Activated gamma-delta T cell treated with Interleukin-2 at 50 U/mL for 16 hours (primary cell): ENCODE measurements at places on chromosomes 7 and 10.

DNA sequence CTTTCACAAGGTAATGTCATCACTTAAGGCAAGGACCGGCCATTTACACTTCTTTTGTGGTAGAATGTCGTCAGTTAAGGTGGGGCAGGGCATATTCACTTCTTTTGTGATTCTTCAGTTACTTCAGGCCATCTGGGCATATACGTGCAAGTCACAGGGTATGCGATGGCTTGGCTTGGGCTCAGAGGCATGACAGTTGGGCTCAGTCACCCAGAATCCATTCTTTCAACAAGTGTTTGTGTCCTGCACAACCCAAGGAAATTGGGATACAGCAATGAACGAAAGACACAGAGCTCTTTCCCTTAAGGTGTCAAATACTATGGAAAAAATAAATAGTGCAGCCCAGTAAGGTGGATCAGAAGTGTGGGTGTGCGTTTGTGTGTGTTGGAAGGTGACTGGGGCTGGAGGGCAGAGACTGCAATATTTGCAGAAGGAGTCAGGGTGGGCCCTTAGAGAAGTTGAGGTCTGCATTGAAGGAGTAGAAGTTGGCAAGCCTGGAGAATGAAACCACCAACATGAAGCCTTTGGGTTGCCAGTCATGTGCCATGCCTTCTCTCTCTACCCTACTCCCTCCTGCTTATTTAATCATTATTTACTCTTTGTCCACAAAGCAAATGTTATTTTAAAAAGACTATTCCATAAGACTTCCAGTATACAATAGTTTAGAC, 222.8 kb upstream of the PRKCQ start:
- no peak for DNase-seq

- DNase-seq = no peak
These were observed 68.3 kb downstream of the ITGB1 start for GRCh38 chr10:32889631-32890212.

GRCh38 chr7:12146813-12147212, 64.3 kb upstream of the TMEM106B start:
- DNase-seq = no peak

DNA sequence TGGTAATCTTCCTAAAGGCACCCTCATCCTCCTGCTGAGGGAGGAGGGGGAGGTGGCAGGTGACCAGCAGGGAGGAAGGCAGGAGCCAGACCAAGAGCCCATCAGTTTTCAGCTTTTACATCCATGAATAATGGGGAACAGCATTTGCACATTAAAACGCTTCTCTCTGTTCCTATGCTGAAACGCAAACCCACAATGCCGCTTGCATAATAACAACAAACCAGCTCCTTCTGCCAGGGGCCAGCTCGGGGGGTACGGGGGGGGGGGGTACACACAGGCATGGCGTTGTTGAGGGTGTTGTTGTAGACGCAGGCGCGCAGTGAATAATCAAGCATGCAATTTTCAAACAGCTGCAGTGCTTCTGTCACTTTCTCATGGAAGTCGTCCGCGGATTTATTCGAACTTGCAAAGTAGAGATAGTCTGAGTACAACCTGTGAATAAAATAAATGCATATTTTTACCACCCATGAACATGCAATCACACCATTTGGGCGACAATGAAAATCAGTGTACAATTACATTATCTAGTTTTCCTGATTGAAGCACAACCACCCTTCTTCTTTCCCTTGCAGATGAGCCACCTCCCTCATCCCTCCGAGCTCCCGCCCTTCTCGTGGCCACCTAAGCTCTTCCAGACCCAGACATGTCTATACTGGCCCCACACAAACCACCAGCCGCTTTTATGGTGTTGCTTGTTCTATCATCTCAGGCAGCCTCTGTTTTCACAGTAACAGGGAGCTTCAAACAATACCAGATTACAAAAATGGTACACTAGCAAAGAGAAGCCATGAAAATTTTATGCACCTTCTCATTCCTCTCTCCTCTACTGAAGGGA, 72.2 kb downstream of the CHST15 start:
- no peak for DNase-seq

- DNase-seq = no peak
These were observed 244.2 kb downstream of the CELF2 start for GRCh38 chr10:11261687-11262493.

DNA sequence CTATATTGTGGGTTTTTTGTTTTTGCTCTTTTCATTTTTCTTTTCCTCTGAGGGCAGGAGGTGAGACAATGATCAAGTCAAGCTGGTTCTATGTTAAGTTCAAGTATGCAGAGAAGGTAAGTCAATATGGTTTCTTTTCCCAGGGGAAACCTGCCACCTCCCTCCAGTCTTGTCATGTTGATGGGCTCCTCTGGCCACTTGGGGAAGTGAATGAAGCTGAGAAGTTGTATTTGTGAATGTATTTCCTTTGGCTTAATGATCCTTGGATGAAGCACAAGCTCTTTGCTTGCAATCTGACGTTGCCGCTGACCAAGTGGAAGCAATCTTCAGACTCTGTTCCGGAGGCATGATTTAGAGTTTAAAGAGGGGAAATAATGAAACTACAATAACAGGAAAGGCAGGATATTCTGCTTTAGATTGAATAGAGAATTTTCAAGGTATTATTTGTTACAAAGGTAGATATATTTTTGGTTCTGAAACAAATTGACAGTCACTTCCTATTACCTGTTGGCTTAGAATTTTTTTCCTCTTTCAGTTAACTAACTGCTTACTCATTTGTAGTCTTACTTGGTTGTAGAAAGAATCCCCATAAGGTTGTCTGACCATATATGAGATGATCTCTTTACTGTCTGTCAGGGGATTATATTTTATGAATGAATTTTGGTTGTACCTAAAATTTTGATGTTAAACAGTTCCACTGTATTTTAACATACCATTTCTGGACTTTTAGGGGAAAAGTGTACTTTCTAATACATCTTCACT, 369.6 kb downstream of the AUTS2 start:
- no peak for DNase-seq

DNA sequence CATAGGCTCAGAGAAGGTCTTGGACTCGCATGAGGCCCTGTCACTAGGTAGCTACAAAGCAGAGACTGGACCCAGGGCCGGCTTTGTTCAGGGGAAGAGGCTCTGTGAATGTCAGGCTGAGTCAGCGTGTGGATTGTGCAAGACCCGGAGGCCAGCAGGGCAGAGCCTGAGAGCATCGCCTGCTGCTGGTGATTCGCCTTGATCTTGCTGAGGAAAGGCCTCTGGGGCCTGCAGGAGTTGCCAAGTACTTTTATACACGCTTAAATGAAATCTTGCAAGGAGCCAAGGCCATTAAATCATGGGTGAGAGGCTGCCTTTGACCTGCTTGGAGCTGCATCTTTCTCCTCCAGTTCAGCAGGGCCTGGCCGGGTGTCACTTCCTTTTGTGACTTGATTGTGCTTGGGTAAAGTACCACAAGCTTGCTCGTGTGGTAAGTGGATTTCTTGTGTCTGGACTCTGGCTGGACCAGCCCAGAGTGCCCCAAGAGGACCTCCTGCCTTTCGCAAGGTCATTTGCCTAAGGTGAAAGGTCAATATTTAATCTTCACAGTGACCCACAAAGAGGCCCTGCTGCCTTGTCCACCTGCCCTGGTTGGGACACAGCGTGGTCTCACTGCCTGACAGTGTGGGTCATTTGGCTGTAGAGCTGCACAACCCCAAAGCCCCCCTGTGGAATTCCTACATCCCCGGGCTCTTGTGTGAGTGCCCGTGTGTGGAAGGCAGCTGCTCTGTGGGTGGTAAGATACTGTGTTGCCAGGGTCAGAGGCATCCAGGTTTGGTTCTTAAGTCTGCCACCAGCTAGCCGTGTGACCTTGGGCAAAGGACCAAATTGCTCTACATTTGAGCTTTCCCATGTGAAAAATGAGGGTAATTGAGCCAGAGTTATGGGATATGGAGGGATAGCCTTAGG, 38.6 kb upstream of the SH2D4B start:
- DNase-seq = peak; percentile 55

DNA sequence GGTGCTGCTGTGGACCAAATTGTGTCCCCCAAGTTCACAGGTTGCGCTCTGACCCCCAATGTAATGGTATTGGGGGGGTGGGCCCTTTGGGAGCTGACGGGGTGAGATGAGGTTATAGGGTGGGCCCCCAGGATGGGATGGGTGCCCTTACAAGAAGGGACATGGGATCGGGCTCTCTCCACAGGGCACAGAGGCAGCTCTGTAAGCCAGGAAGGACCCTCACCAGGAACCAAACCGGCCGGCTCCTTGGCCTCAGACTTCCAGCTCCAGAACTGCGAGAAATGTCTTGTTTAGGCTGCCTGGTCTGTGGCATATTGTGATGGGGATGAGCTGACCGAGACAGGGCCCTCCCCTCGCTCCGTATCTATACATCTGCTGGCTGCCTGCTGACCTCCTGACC, 25.7 kb upstream of the JAKMIP3 start:
- DNase-seq = no peak

DNA sequence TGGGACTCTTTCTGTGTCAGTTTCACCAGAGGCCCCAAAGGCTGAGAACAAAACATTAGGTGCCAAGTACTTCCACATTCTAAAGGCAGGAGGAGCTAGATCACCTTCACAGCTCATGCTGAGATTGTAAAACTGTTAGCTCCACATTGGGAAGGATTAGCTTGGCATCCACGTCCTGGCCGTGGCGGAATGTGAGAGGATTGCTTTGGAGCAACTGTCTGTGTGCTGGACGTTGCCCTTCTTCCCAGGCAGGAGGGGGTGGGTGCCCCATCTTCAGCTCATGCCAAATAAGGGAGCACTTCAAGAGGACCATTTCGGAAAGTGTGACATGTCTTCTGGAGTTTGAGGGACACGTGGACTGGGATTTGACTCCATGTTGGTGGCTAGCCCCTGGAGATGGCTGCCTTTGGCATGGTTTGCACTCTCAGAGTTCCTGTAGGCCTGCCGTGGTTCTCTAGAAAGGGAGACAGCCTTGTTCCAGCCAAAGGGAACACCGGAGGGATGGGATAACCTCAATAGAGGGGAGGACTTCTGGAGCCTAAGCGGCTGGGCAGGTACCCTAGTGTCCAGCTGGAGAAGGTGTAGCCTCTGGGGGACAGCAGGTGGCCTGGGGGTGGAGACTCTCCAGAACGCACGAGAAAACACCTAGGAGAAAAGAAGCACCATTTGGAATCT, 19.9 kb upstream of the FMC1 start:
- no peak for DNase-seq

DNA sequence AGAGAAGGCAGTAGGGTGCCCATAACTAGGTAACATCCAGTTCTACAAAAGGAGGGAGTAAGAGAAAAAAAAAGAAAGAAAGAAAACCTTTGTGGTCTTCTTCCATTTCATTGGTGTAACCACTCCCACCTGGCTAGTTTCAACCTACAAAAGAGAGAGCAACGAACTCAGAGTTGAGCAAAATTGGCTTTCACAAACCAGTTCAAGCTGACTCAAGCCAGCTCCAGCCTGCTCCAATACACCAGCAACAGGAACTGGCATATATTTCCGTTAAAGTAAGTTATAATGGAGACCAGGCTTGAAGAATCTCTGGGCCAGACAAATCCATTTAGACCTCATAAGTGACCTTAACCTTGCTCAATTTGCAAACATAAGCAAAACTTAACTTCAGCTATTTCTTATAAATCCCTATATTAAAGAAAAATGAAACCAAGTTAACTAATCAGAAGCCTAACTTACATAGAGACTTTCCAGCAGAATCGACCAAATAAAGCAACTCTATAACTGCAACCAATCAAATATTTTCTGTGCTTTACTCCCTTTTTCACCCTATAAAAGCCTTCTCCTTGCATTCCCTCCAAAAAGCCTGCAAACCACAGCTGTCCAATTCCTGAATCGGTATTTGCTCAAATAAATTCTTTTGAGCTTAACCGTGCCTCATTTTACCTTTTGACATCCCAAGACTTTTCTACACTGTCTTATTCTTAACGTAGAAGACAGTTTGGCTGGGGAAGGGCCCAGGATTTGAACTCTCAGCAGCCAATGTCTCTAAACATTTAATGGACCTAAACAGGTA, 10.1 kb downstream of the ANKRD22 start:
- no peak for DNase-seq

GRCh38 chr7:35004531-35005095, 32.7 kb downstream of the DPY19L1 start:
- DNase-seq = no peak

- no peak for DNase-seq
These were observed 22.1 kb upstream of the OPN4 start for GRCh38 chr10:86632009-86632800.

DNA sequence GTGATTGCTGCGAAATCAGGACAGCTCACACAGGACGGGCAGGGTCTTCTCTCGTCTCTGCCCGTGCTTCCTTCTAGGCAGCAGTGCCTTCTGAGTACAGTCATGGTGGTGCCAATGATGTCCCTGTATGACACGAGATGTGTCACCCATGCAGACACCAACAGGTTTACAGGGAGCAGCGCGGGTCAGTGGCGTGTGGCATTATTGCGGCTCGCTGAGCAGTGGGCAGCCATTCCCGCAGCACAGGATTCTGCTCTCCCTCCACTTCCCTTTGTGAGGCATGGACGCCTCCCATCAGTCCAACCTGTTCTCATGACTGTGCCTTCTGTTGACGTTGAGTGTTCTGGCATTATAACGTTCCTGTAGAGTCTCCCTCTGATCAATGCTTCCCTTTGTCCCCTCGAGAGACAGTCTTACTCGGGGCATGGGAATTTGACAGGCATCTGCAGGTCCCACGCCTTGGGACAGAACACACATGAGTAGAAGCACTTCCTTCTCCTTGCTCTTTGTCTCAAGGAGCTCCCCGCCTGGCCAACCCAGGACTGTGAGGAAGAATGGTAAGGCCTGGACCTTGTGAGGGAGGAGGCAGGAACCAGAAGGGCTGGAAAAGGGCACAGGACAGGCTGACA, 219.5 kb downstream of the PAXIP1 start:
- DNase-seq = no peak

GRCh38 chr10:119667562-119668328, 16.6 kb downstream of the BAG3 start:
- no peak for DNase-seq

DNA sequence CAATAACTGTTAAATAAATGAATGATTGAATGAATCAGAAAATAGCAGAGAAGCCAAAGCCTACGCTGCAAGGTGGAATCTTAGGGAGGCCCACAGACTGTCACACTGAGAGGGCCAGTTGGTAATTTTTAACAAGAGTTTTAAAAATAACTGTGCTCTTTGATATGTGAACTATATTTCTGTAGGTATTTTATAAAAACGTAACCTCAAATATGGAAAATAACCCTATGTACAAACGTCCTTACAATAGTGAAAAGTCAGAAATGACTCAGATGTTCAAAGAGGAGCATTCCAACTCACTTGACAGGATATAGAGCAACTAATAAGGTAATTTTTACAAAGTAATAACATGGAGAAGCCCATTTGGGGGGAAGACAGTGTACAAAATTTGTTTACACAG, 18.9 kb upstream of the TMEM273 start:
- DNase-seq = no peak

GRCh38 chr10:87093632-87094372, 841 bp downstream of the GLUD1 start:
- DNase-seq = peak; percentile 54

DNA sequence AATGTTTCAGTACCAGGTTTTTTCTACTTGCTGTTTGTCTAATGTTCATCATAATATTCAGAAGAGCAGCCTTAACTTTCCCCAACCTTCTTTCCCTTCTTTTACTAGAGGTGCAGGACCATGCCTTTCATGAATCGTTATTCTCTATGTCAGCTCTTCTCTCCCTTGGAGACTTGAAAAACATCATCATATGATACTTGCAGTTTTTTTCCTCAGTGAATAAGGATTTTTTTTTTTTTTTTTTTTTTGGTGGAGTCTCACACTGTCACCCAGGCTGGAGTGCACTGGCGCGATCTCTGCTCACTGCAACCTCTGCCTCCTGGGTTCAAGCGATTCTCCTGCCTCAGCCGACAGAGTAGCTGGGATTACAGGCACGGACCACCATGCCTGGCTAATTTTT, 30.1 kb downstream of the SMNDC1 start:
- no peak for DNase-seq

GRCh38 chr7:23378996-23379395, 79.9 kb downstream of the MALSU1 start:
- no peak for DNase-seq
